WTC11 (cell line): ENCODE measurements at places on chromosomes 2 and 18. TPM values are rescaled to one million over a fixed set of nuclear protein-coding genes. Genes with fewer than 3 reads are reported as not detected.

Gene SCN2A
- 0.39 to 0.53 TPM (median 0.44 TPM) in 3 replicates for total RNA-seq

Gene RPRD1A
- total RNA-seq = 104 to 115 TPM (median 107 TPM) in 3 replicates

Gene MTERF4
- total RNA-seq = 22.4 to 25.4 TPM (median 23.3 TPM) in 3 replicates

Gene SERPINB11
- not detected in 3 replicates for total RNA-seq

Gene POTEF
- 10.5 to 13.6 TPM (median 13.3 TPM) in 3 replicates for total RNA-seq

Gene EDAR
- 0.05 TPM in 1 of 3 replicates, not detected in the others for total RNA-seq

Gene ATOH8
- 0.23 to 0.81 TPM (median 0.57 TPM) in 3 replicates for total RNA-seq

Gene COBLL1
- total RNA-seq = 4.4 to 6.3 TPM (median 5.8 TPM) in 3 replicates

- H3K27me3 ChIP-seq = peaks cover 43% of the 10 kb centered on the region
- no peak overlapping the region for H3K27ac ChIP-seq
- DNase-seq = no peak
- peak overlapping the region; percentile 57 for H3K4me3 ChIP-seq
Observed at GRCh38 chr2:70979626-70980025, 1.2 kb downstream of the ANKRD53 start.

- peak overlapping the region; percentile 36 for H3K27ac ChIP-seq
- DNase-seq = peak; percentile 19
- peaks cover 4% of the 10 kb centered on the region; the same call in 1 of the 2 replicates for H3K36me3 ChIP-seq
- peaks cover 31% of the 10 kb centered on the region for H3K4me1 ChIP-seq
- H3K27me3 ChIP-seq = no peaks in the 10 kb centered on the region
Observed at GRCh38 chr2:32926708-32927084, 20.1 kb upstream of the LTBP1 start.

DNA sequence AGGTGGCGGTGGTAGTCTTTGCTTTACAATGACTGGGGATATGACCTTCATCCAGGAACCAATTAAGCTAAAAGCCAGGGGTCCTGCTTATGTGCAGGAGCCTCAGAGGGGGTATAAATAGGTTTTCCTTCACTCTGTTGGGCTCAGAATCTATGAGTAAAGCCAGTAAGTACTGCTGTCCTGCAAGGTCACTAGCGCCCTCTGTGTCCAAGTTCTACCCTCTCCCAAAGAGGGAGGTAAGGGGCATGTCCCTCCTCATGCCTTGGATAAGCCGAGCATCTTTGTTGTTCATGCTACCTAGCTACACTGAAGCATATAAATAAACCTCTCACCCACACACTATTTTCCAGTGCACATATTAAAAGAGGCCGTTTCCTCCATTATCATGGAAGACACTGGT lies 79.4 kb downstream of the SPRED2 start:
- peak; percentile 47 for DNase-seq
- H3K36me3 ChIP-seq = no peaks in the 10 kb centered on the region
- H3K4me1 ChIP-seq = peaks cover 51% of the 10 kb centered on the region
- H3K4me3 ChIP-seq = no peak overlapping the region
- no peak overlapping the region for H3K27ac ChIP-seq
- peaks cover 2% of the 10 kb centered on the region; the same call in 1 of the 2 replicates for H3K27me3 ChIP-seq

- peak overlapping the region; percentile 61 for H3K4me3 ChIP-seq
- H3K36me3 ChIP-seq = 0 out of 2 replicates have a peak, but pooled peaks cover 8% of the 10 kb centered on the region
- peak overlapping the region; percentile 85 for H3K27ac ChIP-seq
- peak; percentile 59 for DNase-seq
Observed at GRCh38 chr18:48827291-48828193, 123.2 kb downstream of the SMAD7 start.

DNA sequence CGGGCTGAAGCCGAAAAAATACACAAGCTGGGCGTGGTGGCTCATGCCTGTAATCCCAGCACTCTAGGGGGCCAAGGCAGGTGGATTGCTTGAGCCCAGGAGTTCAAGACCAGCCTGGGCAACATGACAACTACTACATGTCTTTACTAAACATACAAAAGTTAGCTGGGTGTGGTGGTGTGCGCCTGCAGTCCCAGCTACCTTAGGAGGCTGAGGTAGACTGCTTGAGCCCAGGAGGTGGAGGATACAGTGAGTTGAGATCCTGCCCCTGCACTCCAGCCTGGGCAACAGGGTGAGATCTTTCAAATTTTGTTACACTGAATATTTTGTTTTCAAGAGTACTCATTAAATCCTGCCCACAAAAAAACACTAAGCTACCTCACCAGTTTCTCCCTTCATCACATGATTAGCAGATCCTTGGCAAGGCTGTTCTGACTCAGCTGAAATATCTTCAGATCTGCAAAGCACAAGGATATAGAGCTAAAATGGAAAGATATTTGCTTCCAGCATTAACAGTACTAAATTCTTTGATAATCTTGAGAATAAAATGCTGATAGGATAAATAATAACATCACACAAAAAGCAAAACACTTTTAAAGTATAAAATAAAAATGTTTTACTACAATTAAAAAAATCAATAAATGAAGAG lies 28.2 kb upstream of the MCM6 start:
- peak overlapping the region; percentile 73 for H3K27ac ChIP-seq
- H3K4me1 ChIP-seq = peaks cover 9% of the 10 kb centered on the region
- H3K27me3 ChIP-seq = no peaks in the 10 kb centered on the region
- DNase-seq = no peak

- DNase-seq = no peak
- no peaks in the 10 kb centered on the region for H3K36me3 ChIP-seq
- H3K27me3 ChIP-seq = no peaks in the 10 kb centered on the region
- H3K4me1 ChIP-seq = peaks cover 15% of the 10 kb centered on the region
Observed at GRCh38 chr18:51561821-51562220, 364.3 kb upstream of the MEX3C start.

DNA sequence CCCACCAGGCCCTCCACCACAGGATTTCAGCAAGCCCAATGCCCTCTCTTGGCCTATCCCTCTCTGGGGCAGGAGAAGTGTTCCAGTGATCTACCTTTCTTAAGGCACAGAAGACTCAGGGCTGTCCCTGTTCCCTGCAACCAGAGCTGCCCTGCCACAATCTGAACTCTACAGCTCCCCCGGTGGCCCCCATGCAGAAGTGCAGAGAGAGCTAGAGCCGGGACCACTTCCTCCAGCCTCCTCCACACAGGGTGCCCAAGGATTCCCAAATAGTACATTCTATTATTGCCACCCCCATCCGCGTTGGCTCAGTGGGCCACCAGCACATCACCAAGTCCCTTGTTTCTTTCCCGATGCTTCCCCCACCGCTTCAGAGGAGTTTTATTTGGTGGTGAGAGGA lies 114.8 kb upstream of the PTPRM start:
- no peaks in the 10 kb centered on the region; the same call in 1 of the 2 replicates for H3K27me3 ChIP-seq
- no peak overlapping the region for H3K27ac ChIP-seq
- no peaks in the 10 kb centered on the region for H3K4me1 ChIP-seq
- no peak overlapping the region for H3K4me3 ChIP-seq
- DNase-seq = peak; percentile 61

- H3K27ac ChIP-seq = no peak overlapping the region
- H3K4me3 ChIP-seq = no peak overlapping the region
- no peaks in the 10 kb centered on the region for H3K36me3 ChIP-seq
- no peaks in the 10 kb centered on the region for H3K27me3 ChIP-seq
- DNase-seq = no peak
Observed at GRCh38 chr2:43038034-43038695, 188.2 kb downstream of the ZFP36L2 start.

DNA sequence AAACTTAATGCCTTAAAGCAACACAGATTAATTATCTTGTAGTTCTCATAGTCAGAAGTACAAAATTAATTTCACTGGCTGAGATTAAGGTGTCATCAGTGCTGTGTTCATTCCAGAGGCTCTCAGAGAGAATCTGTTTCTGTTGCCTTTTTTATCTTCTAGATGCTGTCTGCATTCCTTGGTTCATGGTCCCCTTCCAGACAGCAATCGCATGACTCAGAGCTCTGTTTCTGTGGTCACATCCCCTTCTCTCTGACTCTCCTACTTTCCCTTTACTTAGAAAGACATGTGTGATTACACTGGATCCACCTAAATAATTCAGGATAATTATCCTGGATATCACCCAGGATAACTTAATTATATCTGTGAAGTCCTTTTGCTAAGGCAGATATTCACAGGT lies 148.6 kb downstream of the MAIP1 start:
- no peaks in the 10 kb centered on the region for H3K27me3 ChIP-seq
- DNase-seq = no peak
- no peak overlapping the region for H3K4me3 ChIP-seq
- H3K4me1 ChIP-seq = peaks cover 5% of the 10 kb centered on the region

GRCh38 chr2:190554357-190555006 lies 20.0 kb upstream of the NEMP2 start:
- H3K4me1 ChIP-seq = no peaks in the 10 kb centered on the region
- peak; percentile 36 for DNase-seq
- H3K27ac ChIP-seq = no peak overlapping the region

GRCh38 chr2:43453179-43454170 lies 142.4 kb downstream of the THADA start:
- no peak overlapping the region for H3K27ac ChIP-seq
- no peaks in the 10 kb centered on the region for H3K36me3 ChIP-seq
- no peaks in the 10 kb centered on the region for H3K27me3 ChIP-seq
- no peak for DNase-seq
- no peak overlapping the region for H3K4me3 ChIP-seq

- no peaks in the 10 kb centered on the region for H3K36me3 ChIP-seq
- DNase-seq = no peak
- H3K27ac ChIP-seq = no peak overlapping the region
- H3K4me3 ChIP-seq = no peak overlapping the region
- no peaks in the 10 kb centered on the region for H3K27me3 ChIP-seq
Observed at GRCh38 chr18:65352186-65352585, 398.6 kb upstream of the CDH7 start.

- H3K4me3 ChIP-seq = no peak overlapping the region
- no peak overlapping the region for H3K27ac ChIP-seq
- no peaks in the 10 kb centered on the region for H3K36me3 ChIP-seq
- DNase-seq = no peak
Observed at GRCh38 chr2:107804608-107805498, 21.8 kb upstream of the RGPD4 start.

- no peak overlapping the region for H3K27ac ChIP-seq
- DNase-seq = no peak
- H3K4me3 ChIP-seq = no peak overlapping the region
- 0 out of 2 replicates have a peak, but pooled peaks cover 3% of the 10 kb centered on the region for H3K36me3 ChIP-seq
Observed at GRCh38 chr2:110107092-110108079, 8.2 kb downstream of the MALL start.

DNA sequence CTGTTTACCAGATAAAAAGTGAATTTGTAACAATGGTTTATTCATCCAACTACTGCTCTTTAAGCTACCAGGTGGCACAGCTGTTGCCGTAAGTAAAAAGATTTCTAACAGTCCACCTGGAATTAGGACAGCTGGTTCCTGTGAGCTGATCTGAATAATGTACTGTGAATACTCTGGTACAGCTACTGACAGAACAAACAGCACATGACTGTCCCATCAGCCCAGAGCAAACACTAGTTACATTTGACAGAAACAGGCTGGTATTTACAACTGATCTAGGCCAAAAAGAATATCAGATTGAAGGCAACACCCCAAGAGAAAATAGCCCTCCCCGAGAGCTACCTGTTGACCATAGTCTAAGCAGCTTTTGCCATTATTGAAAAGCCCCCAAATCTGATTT lies 840.4 kb downstream of the CPS1 start:
- no peak overlapping the region for H3K4me3 ChIP-seq
- no peaks in the 10 kb centered on the region for H3K36me3 ChIP-seq
- no peaks in the 10 kb centered on the region for H3K27me3 ChIP-seq
- no peaks in the 10 kb centered on the region for H3K4me1 ChIP-seq

DNA sequence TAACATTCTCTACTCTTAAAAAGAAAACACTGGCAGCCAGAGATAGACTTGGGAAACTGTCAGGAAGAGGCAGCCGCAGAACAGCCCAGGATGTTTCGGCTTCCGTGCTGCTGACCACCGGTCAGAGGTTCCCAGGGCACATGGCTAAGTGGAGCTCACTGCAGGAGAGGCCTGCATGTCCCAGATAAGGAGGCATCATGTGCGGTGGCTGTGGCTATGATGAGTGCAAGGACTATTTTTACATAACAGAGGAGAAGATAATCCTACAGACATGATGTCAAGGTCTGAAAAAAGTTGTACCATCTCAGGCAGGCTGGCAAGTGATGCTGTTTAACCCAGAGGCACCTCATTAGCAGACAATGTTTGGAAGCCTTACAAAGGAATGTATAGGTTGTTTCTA lies 252.3 kb downstream of the CYRIA start:
- H3K27ac ChIP-seq = no peak overlapping the region
- no peaks in the 10 kb centered on the region for H3K27me3 ChIP-seq
- no peaks in the 10 kb centered on the region; the same call in 1 of the 2 replicates for H3K36me3 ChIP-seq
- H3K4me3 ChIP-seq = no peak overlapping the region

GRCh38 chr2:96762529-96763311 lies 2.0 kb downstream of the CNNM4 start:
- no peaks in the 10 kb centered on the region for H3K36me3 ChIP-seq
- peak overlapping the region; percentile 86 for H3K27ac ChIP-seq
- peaks cover 16% of the 10 kb centered on the region for H3K27me3 ChIP-seq
- peak; percentile 30 for DNase-seq

GRCh38 chr2:171794918-171795317 lies 99.1 kb downstream of the SLC25A12 start:
- H3K27me3 ChIP-seq = no peaks in the 10 kb centered on the region
- no peak for DNase-seq
- H3K27ac ChIP-seq = peak overlapping the region; percentile 42; the same call in 1 of the 2 replicates

DNA sequence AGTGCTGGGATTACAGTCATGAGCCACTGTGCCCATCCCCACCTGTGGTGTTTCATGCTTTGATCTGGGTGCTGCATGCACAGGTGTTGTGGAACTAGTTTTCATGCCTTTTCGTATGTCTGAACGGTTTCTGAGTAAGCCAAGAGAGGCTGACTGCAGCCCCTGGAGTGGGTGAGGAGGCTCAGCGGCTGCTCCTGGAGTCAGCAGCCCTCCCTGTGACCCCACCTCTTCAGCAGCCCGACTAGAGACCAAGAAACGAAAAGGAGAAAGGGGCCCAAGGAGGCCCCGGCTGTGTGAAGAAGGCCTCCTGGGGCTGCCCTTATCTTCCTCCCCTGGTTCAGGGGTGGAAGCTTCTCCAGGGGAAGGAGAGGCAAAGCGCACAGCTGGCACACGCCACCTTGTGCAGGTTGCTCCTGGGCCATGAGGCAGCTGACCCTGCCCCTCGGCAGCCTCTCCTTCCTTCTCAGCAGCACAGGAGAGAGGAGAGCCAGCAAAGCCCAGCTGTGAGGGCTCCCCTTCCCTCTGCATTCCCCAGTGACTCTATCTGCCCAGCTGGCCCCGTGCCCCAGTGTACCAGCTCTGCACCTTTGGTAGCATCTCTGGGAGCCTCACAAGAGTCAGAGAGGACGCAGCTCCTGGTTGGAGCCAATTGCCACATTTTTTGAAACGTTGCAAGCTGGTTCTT lies 182.5 kb upstream of the HS6ST1 start:
- no peak overlapping the region for H3K27ac ChIP-seq
- H3K36me3 ChIP-seq = no peaks in the 10 kb centered on the region

DNA sequence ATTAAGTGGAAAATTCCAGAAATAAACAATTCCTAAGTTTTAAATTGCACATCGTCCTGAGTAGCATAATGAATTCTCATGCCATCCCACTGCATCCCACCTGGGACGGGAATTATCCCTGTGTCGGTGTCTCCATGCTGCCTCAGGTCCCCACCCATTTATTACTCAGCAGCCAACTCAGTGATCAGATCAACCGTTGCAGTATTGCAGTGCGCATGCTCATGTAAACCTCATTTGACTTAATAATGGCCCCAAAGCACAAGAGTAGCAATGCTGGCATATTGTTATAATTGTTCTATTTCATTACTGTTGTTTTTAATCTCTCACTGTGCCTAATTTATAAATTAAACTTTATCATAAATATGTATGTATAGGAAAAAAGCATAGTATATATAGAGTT lies 214.4 kb downstream of the METTL4 start:
- no peaks in the 10 kb centered on the region for H3K36me3 ChIP-seq
- H3K27ac ChIP-seq = no peak overlapping the region
- H3K27me3 ChIP-seq = no peaks in the 10 kb centered on the region
- DNase-seq = no peak

GRCh38 chr18:79884963-79885728 lies 66.3 kb downstream of the SLC66A2 start:
- H3K27me3 ChIP-seq = peaks cover 7% of the 10 kb centered on the region; the same call in 1 of the 2 replicates
- H3K4me3 ChIP-seq = no peak overlapping the region
- DNase-seq = no peak
